ENCODE measurements at places on chromosomes 2 and 18. TPM values are rescaled to one million over a fixed set of nuclear protein-coding genes. Genes with fewer than 3 reads are reported as not detected.

- H3K27ac ChIP-seq, result no peak overlapping the region
- no peaks in the 10 kb centered on the region for H3K36me3 ChIP-seq
Measured at GRCh38 chr2:85698880-85699254, 4.7 kb downstream of the GNLY start.

The GLB1L gene
- total RNA-seq, result 6.5 TPM

The TGFA gene
- total RNA-seq, result 3.3 TPM

- no peaks in the 10 kb centered on the region for H3K27me3 ChIP-seq
- no peak overlapping the region for H3K4me3 ChIP-seq
- H3K4me1 ChIP-seq, result peaks cover 7% of the 10 kb centered on the region
Measured at GRCh38 chr2:229728370-229728769, 14.0 kb upstream of the DNER start.

DNA sequence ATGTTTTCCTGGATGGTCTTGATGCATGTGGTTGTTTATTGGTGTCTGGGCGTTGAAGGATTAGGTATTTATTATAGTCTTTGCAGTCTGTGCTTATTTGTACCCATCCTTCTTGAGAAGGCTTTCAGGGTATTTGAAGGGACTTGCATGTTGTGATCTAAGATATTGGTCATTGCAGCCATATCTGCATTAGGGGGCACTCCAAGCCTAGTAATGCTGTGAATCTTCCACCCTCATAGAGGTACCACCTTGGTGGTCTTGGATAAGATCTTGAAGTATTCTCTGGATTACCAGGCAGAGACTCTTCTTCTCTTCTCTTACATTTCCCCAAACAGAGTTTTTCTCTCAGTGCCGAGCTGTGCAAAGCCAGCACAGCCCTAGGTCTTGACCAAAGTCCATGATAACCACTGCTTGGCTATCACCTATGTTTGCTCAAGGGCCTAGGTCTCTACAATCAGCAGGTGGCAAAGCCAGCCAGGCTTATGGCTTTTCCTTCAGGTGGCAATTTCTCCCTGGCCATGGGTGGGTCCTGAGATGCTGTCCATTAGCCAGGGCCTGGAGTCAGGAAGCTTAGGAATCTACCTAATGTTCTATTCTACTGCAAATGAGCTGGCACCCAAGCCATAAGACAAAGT is 15.4 kb upstream of the PPP1R1C start:
- H3K4me3 ChIP-seq, result no peak overlapping the region
- no peak for DNase-seq
- no peaks in the 10 kb centered on the region for H3K4me1 ChIP-seq

The THSD7B gene
- 0.50 TPM for total RNA-seq

The GEN1 gene
- 28.4 TPM for total RNA-seq
